IMR-90 (cell line): ENCODE measurements at places on chromosomes 4 and X. TPM values are rescaled to one million over a fixed set of nuclear protein-coding genes. Genes with fewer than 3 reads are reported as not detected.

EPGN gene
- 0.18 TPM in 1 of 2 replicates, not detected in the other for total RNA-seq

CT45A3 gene
- total RNA-seq, result not detected in 2 replicates

DNA sequence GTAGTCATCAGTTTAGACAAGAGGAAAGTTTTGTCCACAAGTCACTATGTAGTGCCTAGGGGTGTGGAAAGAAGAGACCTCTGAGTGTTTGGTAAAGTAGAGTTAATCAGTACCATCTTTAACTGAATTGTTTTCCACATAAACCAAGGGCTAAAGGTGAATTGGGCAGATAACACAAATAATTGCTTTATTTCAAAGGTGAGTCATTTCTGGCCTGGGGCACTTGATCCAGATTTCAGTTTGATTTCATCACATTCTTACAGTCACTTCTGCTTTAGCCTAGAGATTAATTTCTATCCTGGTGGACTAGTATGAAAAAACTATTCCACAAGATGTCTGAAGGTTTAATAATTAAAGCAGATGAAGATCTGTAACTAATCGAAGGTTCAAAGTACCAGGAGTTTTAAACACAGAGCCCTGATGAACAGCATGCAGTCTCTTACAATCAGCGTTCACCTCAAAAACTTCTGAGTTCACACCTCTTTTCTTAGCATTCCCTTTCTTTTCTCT lies 74.5 kb upstream of the BOD1L1 start:
- H3K4me3 ChIP-seq, result no peak overlapping the region
- no peaks in the 10 kb centered on the region for H3K27me3 ChIP-seq
- H3K27ac ChIP-seq, result no peak overlapping the region
- H3K36me3 ChIP-seq, result no peaks in the 10 kb centered on the region
- peaks cover 4% of the 10 kb centered on the region for H3K4me1 ChIP-seq
- DNase-seq, result peak; percentile 62

GRCh38 chrX:52271206-52271605 lies 86.5 kb downstream of the MAGED4 start:
- H3K36me3 ChIP-seq, result no peaks in the 10 kb centered on the region
- no peaks in the 10 kb centered on the region for H3K4me1 ChIP-seq
- H3K27me3 ChIP-seq, result peaks cover 5% of the 10 kb centered on the region
- H3K4me3 ChIP-seq, result no peak overlapping the region
- DNase-seq, result no peak

DNA sequence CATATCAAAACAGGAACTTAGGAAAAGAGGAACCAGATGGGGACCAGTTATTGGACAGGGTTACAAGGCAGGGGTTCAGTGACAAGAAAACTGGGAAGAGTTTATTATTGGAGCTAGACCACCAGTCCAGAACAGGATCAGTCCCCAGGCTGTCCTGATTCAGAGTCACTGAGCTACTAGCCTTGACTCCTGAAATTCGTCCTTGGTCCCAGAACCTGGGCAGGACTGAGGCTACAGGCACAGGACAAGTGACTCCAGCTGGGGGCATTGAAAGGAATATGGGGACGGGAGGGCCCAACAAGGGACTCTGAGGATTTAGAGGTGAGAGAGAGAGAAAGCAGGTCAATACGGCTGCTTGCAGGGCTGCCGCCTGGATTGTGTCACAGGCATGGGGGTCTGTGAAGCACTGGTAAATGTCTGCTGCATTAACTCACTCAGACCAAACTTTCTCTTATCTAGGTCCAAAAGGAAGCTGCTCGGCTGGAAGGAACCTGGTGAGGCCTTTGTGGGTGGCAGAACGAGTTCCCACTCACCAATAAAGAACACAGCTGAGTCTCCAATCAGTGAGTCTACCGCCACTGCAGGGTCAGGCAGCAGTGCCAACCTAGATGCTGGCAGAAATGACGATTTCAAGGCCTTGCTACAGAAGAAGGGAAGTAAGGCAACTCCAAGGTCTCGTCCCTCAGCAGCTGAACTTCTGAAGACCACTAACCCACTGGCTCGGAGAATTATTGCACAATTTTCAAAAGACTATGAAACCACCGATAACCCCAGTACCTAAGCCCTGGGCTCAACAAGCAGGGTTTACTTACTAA lies 11.3 kb upstream of the RTL5 start:
- no peaks in the 10 kb centered on the region for H3K4me1 ChIP-seq
- no peak for DNase-seq
- H3K36me3 ChIP-seq, result no peaks in the 10 kb centered on the region
- peaks cover 61% of the 10 kb centered on the region for H3K27me3 ChIP-seq
- no peak overlapping the region for H3K4me3 ChIP-seq

- peak; percentile 38 for DNase-seq
- H3K27me3 ChIP-seq, result no peaks in the 10 kb centered on the region
- no peaks in the 10 kb centered on the region for H3K36me3 ChIP-seq
Measured at GRCh38 chr4:187176261-187176910, 452.7 kb upstream of the FAT1 start.

- DNase-seq, result no peak
- no peaks in the 10 kb centered on the region for H3K36me3 ChIP-seq
- no peak overlapping the region for H3K4me3 ChIP-seq
- H3K4me1 ChIP-seq, result no peaks in the 10 kb centered on the region
Measured at GRCh38 chrX:105865709-105866108, 43.4 kb downstream of the NRK start.

GRCh38 chr4:76738086-76738931 lies 159.6 kb downstream of the SOWAHB start:
- DNase-seq, result peak; percentile 92
- H3K4me1 ChIP-seq, result peaks cover 36% of the 10 kb centered on the region
- no peak overlapping the region for H3K4me3 ChIP-seq
- peak overlapping the region; percentile 87 for H3K27ac ChIP-seq

GRCh38 chr4:4764558-4764905 lies 94.9 kb upstream of the MSX1 start:
- peaks cover 7% of the 10 kb centered on the region; the same call in 1 of the 2 replicates for H3K27me3 ChIP-seq
- no peaks in the 10 kb centered on the region for H3K36me3 ChIP-seq
- no peak overlapping the region for H3K4me3 ChIP-seq
- H3K4me1 ChIP-seq, result no peaks in the 10 kb centered on the region

GRCh38 chr4:4984186-4984585 lies 35.1 kb downstream of the CYTL1 start:
- H3K27me3 ChIP-seq, result peaks cover 14% of the 10 kb centered on the region
- H3K4me1 ChIP-seq, result no peaks in the 10 kb centered on the region; the same call in 1 of the 2 replicates
- H3K36me3 ChIP-seq, result no peaks in the 10 kb centered on the region
- DNase-seq, result no peak
- H3K4me3 ChIP-seq, result no peak overlapping the region

DNA sequence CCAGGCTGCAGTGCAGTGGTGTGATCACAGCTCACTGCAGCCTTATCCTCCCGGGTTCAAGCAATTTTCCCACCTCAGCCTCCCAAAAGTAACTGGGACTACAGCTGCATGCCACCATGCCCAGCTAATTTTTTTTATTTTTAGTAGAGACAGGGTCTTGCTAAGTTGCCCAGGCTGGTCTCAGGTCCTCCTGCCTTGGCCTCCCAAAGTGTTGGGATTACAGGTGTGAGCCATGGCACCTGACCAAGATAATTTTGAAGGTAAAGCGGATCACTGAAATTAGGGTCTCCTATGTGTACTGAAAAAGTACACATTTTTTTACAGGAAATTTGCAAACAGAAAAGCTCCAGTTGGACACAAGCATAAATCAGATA lies 4.8 kb downstream of the SAT1 start:
- no peak for DNase-seq
- H3K27me3 ChIP-seq, result no peaks in the 10 kb centered on the region
- no peak overlapping the region for H3K4me3 ChIP-seq
- no peak overlapping the region for H3K27ac ChIP-seq

DNA sequence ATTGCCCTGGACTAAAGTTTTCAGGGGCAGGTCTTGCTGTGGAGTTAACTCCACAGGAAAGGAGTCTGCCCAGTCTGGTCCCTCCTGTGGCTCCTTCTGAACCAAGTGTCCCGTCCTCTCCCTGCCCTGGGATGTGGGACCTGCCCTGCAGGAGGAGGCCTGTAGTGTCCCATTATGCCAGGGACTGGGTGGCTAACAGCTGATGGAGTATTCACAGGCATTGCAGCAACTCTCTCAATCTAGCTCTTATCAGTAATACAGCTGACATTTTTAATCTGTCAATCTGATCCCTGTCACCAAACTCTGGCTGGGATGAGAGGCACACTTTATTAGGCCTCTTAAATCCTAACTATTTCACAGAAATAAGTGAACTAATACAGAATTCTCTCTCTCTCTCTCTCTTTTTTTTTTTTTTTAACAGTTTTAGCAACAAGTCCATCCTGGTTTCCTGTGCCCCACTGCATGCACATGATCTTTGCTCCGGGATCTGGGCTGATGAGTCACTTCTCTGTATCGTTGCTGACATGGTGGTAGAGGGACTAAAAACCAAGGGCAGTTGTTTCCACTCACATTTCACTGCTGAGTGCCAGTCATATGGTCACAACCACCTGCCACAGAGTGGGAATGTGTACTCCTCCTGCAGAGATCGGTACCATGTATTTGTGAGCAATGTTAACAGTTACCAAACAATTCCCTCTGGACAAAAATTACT lies 39.1 kb downstream of the HAND2 start:
- H3K27me3 ChIP-seq, result peaks cover 22% of the 10 kb centered on the region
- H3K4me1 ChIP-seq, result peaks cover 24% of the 10 kb centered on the region
- H3K27ac ChIP-seq, result peak overlapping the region; percentile 35; the same call in 1 of the 2 replicates
- no peaks in the 10 kb centered on the region for H3K36me3 ChIP-seq
- no peak overlapping the region for H3K4me3 ChIP-seq
- peak; percentile 67 for DNase-seq

DNA sequence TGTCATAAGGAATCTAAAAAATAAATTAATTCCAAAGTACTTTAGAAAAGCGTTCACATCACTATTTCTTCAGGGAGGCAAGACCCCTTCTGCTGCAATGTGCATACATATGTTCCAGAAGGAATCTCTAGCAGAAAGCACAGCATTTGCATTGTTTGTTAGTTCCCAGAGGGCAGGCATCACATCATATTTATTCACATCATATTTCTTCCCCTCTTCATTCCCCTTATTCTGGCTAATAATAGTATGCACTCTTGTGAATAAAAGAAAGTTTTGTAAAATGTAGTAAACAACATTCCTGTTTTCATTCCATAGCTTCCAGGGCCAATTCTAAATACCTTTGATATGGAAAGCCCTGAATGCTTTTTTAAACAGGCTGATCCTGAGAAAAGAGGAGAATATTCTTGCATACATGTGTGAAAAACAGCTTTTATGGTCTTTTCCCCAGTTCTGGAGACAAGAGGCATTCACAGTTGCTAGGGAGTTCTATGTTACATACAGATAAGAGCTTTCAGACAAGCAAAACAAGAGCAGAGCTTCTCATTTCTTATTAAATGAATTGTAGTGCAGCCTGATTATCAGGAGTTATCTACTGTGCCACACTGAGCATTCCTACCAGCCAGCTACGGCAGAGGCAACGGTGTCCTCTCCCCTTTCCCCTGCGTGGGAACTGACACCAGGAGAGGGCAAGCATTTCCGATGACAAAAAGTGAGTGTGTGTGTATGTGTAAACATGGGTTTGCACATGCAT lies 15.2 kb downstream of the GATB start:
- H3K27ac ChIP-seq, result peak overlapping the region; percentile 88; the same call in 1 of the 2 replicates
- peak; percentile 45 for DNase-seq
- peak overlapping the region; percentile 19; the same call in 1 of the 2 replicates for H3K4me3 ChIP-seq

- peaks cover 12% of the 10 kb centered on the region for H3K36me3 ChIP-seq
- H3K4me3 ChIP-seq, result no peak overlapping the region
- H3K27ac ChIP-seq, result no peak overlapping the region
- H3K4me1 ChIP-seq, result no peaks in the 10 kb centered on the region
Measured at GRCh38 chr4:147651563-147651962, 32.4 kb downstream of the PRMT9 start.

GRCh38 chr4:184021389-184021788 lies 116.3 kb downstream of the STOX2 start:
- H3K27ac ChIP-seq, result no peak overlapping the region
- H3K36me3 ChIP-seq, result peaks cover 2% of the 10 kb centered on the region; the same call in 1 of the 2 replicates
- H3K4me1 ChIP-seq, result peaks cover 10% of the 10 kb centered on the region
- no peak for DNase-seq
- no peak overlapping the region for H3K4me3 ChIP-seq

DNA sequence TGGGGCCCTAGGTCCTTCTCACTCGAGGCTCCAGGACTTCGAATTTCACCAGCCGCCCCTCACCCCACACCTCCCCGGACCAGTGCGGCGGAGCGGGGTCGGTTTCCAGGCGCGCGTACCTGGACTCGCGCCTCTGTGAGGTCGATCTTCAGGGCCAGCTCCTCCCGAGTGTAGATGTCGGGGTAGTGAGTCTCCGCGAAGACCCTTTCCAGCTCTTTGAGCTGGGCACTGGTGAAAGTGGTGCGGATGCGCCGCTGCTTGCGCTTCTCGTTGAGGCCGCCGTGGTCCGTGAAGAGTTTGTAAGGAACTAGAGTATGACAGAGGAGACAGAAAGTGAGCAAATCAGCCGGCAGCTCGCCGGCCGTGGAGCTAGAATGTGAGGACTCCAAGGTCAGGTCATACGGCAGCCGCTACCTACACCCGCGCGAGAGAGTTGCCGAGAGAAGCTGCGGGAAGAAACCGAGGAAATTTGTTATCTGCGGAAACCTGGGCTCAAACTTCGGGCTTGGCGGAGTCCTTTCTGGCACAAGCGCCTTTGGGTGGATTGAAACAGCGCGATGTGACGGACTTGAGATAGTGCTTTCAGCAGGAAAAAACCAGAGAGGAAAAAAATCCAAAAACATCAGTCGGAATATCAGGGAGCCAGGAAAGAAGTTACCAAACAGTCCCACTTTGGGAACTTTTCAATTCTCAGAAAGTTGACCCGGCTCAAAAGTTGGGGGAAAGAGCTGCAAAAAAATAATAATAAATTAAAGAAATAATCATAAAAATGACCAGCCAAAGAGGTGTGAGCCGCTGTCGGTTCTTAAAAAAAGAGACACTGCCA lies 1.1 kb downstream of the PHOX2B start:
- DNase-seq, result no peak
- H3K4me1 ChIP-seq, result no peaks in the 10 kb centered on the region; the same call in 1 of the 2 replicates
- no peak overlapping the region for H3K27ac ChIP-seq
- no peaks in the 10 kb centered on the region for H3K36me3 ChIP-seq
- H3K4me3 ChIP-seq, result no peak overlapping the region

DNA sequence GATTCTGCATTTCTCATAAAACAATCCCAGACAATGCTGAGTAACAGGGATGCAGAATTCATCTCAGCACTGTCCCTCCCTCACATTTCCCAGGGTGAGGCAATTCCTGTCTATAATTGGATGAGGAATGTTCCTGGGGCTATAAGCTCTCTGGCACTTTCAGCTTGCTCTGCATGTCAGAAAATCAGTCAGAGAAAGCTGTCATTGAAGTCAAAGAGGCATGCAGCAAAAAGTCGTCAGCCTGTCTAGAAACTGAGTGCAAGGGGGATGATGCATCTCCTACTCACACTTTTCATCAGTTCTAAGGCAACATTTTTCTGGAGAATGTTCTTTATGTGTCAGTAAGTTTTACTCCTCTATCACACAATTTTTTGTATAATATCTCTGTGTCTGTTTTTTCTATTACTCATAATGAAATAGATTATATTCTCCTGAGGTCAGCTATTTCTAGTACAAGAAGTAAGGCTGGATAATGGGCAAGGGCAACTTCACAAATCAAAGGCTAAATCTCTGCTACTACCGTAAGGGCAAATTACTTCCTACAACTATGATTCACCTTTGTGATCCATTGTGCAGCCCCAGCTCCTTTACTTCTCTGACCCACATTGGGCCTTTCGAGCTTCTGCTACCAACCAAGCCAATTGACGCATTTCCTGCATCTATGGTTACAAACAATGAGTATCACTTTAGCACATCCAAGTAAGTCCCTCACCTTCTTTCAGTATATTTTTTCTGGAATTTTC lies 56.0 kb downstream of the TASL start:
- H3K4me1 ChIP-seq, result no peaks in the 10 kb centered on the region
- peak; percentile 50 for DNase-seq
- no peak overlapping the region for H3K4me3 ChIP-seq
- H3K27me3 ChIP-seq, result no peaks in the 10 kb centered on the region
- no peak overlapping the region for H3K27ac ChIP-seq

GRCh38 chrX:19410259-19410658 lies 66.5 kb downstream of the PDHA1 start:
- no peaks in the 10 kb centered on the region for H3K36me3 ChIP-seq
- H3K27me3 ChIP-seq, result no peaks in the 10 kb centered on the region
- H3K4me3 ChIP-seq, result no peak overlapping the region
- H3K27ac ChIP-seq, result no peak overlapping the region
- no peaks in the 10 kb centered on the region for H3K4me1 ChIP-seq
- DNase-seq, result no peak
